ENCODE measurements at places on chromosomes 11 and 22.

GRCh38 chr11:92340839-92341238 lies 116.2 kb downstream of the FAT3 start:
- no peak for DNase-seq

DNA sequence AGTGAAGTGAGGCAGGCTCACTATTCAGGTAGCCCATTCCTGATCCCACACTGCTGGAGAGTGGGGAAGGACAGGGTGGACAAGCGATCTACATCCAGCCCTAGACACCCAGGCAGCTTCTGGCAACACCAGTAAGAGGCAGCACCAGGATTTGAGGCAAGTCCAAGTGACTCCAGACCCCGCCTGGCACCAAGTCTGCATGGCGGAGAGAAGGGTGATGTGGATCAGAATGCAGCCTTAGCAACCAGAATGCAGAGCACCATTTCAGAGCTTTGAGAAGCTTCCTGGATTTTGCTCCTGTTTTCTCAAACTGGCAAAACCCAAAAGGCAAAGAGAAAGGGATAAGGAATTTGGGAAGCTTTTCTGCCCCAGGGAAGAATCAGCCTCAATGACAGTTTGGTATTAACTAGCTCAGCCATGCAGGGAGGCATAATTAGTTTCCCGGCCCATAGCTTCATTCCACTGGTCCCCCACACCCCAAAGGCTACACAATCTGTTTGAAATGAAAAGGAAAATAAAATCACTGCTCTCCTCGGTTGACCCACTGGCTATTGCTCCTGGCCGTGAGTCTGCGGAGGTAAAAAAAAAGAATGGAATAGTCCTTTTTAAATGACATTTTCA lies 17.3 kb downstream of the GALNT18 start:
- no peak for DNase-seq

GRCh38 chr22:44328326-44328725 lies 15.6 kb upstream of the SHISAL1 start:
- no peak for DNase-seq

DNA sequence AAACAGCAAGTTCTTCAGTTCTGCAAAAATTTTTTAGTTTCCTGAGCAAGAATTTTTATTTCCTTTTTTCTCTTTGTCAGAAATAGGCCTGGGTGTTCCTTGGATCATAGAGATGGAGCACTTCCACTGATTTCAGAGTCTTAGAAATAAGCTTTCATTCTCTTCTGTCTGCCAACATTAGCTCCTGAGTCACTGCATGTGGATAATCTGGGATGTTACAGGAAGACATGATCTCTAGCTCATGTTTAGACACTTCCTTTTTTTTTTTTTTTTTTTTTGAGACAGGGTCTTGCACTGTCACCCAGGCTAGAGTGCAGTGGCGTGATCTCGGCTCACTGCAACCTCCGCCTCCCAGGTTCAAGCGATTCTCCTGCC lies 13.2 kb upstream of the TMEM218 start:
- no peak for DNase-seq

- DNase-seq, result no peak
Measured at GRCh38 chr11:134349109-134349801, 17.5 kb downstream of the GLB1L2 start.

- no peak for DNase-seq
Measured at GRCh38 chr22:24028533-24028932, 17.4 kb downstream of the CABIN1 start.

GRCh38 chr11:114075891-114076441 lies 16.5 kb downstream of the ZBTB16 start:
- peak; percentile 30 for DNase-seq

- no peak for DNase-seq
Measured at GRCh38 chr11:32890843-32891656, 1.6 kb upstream of the QSER1 start.

- no peak for DNase-seq
Measured at GRCh38 chr11:74783241-74783871, 34.7 kb downstream of the RNF169 start.

GRCh38 chr11:113363406-113363805 lies 24.2 kb upstream of the ANKK1 start:
- no peak for DNase-seq
